ENCODE measurements at places on chromosomes 1 and 21.

GRCh38 chr1:52659851-52660596 lies 27.1 kb downstream of the SHISAL2A start:
- no peak for DNase-seq

DNA sequence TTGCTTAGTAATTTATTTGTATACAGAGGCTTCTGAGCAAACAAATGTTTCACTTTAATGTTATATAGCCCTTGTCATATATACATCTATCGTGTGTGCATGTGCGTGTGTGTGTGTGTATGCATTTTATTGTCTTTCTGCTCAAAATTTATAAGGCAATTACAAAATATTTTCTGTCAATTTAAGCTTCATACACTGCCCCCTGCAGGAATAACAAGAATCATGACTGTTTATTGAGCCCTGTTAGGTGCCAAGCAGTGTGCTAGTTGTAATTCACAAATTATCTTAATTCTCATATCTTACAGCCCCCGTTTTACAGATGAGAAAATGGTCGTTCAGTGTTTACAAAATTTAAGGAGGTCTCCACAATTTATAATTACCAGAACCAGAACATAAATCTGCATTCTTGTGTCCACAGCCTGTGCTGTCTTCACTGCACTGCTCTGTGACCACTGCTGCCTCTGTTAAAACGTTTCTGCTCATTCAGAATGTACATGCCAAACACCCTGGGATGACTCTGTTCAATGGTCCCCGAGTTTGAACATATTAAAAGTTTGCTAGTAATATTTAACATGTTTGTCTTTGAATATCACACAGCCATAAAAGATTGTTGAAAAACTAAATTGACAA lies 181.3 kb downstream of the ATP6V1G3 start:
- no peak for DNase-seq

GRCh38 chr1:14135070-14135469 lies 435.1 kb downstream of the PRDM2 start:
- DNase-seq, result no peak

GRCh38 chr1:23091545-23091944 lies 72.3 kb downstream of the KDM1A start:
- no peak for DNase-seq

DNA sequence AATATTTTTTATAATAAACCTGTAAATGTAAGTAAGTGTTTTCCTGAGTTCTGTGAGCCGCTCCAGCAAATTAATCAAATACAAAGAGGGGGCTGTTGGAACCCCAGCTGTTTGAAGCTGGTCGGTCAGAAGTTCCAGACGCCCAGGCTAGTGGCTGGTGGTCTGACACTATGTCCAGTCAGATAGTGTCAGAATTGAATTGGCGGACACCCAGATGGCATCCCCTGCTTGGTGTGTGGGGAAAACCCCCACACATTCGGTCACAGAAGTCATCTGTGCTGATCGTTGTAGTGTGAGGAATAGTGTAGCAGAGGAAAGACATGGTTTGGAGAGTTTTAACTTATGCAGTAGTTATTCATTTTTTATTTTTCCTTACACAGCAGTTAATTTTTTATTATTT lies 32.4 kb downstream of the TBCE start:
- no peak for DNase-seq

GRCh38 chr21:45517249-45518065 lies 24.8 kb downstream of the SLC19A1 start:
- DNase-seq, result no peak

GRCh38 chr1:172203135-172203823 lies 217.2 kb upstream of the C1orf105 start:
- DNase-seq, result no peak

DNA sequence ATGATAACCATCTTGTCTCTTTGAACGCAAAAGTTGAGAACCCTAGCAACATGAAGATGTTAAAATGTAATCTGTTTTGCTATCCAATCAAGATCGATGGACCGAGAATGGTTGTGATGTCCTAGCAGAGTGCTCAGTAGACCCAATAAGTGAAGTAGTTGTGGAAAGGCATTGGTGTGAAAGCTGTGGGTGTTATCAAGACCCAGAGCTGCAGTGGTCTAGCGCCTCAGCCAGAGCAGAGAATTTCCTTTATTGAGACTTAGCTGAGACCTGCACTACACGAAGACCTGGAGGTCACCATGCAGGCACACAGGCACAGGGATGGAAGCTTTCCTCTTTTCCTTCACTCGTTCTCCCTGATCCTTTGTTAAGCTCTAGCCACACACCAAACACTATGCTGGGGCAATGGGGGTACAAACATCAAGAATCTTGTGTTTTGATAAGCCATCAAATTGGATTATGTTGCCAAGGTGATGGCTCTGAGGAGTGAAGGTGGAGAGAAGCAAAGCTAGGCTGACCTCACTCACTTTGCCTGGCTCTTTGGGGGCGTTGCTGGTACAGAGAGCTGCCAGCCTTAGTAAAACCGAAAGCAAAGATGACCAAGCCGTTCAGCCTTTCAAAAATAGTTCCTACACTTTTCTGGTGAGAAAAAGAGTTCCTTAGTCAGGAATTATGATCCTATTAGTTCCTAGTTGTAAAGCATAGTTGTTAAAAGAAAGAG lies 24.1 kb downstream of the METTL13 start:
- no peak for DNase-seq

DNA sequence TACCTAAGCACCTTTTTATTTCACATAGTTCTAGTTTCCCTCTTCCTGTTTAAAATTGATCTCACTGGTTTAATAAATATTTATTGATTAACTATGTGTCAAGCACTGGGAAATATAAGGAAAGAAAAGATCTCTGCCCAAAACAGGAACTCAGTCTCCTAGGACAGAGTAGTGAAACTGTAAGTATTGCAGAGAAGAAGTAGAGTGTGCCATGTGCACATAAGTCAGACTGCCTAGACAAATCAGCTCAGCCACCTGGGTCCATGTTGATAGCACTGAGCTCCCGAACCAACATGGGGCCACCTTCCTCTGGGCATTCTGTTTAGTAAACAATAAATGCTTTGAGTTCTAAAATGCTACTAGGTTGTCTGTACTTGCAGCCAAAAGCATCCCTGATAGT lies 9.8 kb upstream of the SSX2IP start:
- no peak for DNase-seq

DNA sequence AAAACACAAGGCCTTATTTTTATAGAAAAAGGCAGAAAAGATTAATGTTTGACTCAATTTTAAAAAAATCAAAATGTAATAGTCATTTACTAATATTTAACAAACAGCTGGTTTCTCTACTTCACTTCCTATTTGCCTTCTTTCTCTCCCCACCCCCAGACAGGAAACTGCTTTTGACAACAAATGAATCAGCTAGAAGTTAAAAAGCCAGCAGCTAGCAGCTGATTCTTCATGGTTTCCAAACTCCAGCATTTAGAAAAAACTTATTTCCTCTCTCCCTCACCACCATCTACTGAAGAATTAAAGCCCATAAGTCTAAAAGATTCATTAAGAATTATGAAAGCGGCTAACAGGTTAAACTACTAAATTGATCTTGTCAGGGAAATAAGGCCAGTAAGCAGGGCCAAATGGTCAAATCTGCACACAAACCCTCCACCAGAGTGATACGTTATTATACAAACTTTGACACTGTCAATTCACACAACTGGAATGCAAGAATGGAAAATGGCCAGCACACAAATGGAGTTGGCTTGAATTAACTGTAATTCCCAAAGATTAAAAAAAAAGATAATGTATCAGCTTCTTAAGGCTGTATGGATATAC lies 4.0 kb downstream of the WDR26 start:
- DNase-seq, result no peak

- no peak for DNase-seq
Measured at GRCh38 chr1:227729144-227729880, 5.8 kb downstream of the JMJD4 start.
